ENCODE measurements at places on chromosomes 4 and X.

DNA sequence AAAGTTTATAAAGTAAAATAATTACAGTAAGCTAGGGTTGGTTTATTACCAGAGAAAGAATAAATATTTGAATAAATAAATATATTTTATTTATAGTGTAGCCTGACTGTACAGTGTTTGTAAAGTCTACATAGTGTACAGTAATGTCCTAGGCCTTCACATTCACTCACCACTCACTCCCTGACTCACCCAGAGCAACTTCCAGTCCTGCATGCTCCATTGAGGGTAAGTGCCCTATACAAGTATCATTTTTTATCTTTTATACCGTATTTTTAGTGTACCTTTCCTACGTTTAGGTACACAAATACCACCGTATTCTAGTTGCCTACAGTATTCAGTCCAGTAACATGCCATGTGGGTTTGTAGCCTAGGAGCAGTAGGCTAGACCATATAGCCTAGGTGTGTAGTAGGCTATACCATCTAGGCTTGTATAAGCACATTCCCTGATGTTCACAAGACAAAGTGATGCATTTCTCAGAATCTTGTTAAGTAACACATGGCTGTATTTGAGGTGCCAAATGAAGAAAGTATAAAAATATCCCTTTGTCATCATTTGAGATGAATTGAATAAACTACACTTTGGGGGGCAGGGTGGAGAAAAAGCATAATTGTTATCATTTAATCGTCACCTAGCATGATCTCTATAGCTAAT lies 14.7 kb upstream of the KLHL8 start:
- DNase-seq, result no peak

DNA sequence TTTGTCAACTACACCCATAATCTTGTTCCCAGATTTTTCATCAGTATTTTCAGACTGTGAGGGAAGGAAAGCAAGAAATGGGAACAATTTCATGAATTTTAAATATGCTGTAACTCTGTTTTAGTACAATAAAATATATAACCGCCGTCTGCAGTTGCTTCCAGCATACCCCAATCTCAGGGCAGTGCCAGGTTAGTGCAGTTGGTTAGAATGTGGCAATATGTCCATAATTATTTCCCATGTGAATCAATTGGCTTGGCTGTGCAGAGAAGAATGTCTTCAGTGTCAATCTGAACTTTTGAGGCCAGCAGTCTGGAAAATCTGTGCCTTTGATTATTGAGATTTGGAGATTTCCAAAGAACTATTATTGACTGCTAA lies 5.0 kb upstream of the MMAA start:
- DNase-seq, result no peak

GRCh38 chr4:40960941-40961340 lies 211.2 kb downstream of the NSUN7 start:
- no peak for DNase-seq

- no peak for DNase-seq
Observed at GRCh38 chr4:74084984-74085383, 14.0 kb downstream of the CXCL2 start.

GRCh38 chr4:154616731-154617130 lies 4.3 kb upstream of the FGG start:
- DNase-seq, result no peak

- DNase-seq, result no peak
Observed at GRCh38 chrX:129743821-129744220, 5.0 kb downstream of the XPNPEP2 start.

DNA sequence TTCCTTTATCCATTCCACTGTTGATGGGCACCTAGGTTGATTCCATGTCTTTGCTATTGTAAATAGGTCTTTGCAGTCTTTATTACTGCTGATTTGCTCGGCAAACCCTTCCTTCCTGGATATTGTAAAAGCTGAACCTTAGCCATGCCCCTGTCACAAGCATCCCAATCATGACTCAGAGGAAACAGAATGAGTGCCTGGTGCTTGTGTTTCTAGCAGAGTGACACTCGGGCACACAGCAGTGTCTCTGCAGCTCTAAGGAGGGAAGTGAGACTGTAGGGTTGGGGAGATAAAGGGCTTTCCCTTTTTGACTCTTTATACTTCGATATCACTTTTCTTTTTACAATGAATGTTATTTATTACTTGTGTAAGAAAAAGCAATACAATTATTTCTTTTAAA lies 83.3 kb downstream of the AKAP4 start:
- no peak for DNase-seq

GRCh38 chrX:24412637-24413363 lies 52.3 kb upstream of the PDK3 start:
- no peak for DNase-seq

- no peak for DNase-seq
Observed at GRCh38 chr4:40255393-40256281, 58.8 kb downstream of the RHOH start.

DNA sequence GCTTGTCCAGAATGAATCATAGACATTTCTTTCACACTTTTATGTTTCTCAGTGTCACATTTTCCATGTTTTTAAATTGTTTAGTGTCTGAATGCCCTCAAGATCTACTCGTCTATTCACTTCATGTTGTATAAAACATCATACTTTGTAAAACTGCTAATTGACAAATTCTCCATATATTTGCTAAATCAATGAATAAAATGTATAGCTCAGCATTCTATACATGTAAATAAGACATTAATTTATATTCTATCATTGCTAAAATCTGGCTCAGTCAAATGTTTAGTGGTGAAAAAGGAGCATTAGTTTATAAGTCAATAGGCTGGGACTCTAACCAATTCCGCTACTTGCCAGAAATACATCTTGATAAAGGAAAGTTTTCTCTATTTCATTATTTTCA lies 379.6 kb downstream of the NAF1 start:
- no peak for DNase-seq

- DNase-seq, result no peak
Observed at GRCh38 chr4:186170966-186171365, 20.4 kb upstream of the CYP4V2 start.

DNA sequence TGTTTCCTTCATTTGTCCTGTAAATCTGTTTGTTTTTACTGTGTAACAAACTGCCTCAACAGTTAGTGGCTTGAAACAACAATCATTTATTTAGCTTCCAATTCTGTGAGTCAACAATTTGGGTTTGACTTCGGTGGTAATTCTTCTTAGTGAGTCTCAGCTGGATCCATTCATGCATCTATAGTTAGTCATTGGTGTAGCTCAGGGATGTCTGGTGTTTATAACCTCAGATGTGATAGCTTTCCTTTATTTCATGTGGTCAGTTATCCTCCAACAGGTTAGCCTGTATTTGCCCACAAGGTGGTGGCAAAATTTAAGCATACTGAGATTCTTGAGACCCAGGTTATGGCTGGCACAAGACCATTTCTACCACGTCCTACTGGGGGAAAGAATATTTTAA lies 1267.2 kb downstream of the RAPGEF2 start:
- DNase-seq, result no peak

- DNase-seq, result no peak
Observed at GRCh38 chr4:19930742-19931141, 321.0 kb upstream of the SLIT2 start.

GRCh38 chrX:107701493-107702121 lies 73.3 kb downstream of the PRPS1 start:
- DNase-seq, result no peak

GRCh38 chr4:2789351-2789750 lies 3.5 kb upstream of the SH3BP2 start:
- DNase-seq, result no peak

GRCh38 chrX:46317163-46317562 lies 228.1 kb downstream of the ZNF674 start:
- no peak for DNase-seq

GRCh38 chr4:71130827-71131603 lies 137.6 kb downstream of the DCK start:
- no peak for DNase-seq

- no peak for DNase-seq
Observed at GRCh38 chr4:147730333-147730732, 1.6 kb upstream of the ARHGAP10 start.

DNA sequence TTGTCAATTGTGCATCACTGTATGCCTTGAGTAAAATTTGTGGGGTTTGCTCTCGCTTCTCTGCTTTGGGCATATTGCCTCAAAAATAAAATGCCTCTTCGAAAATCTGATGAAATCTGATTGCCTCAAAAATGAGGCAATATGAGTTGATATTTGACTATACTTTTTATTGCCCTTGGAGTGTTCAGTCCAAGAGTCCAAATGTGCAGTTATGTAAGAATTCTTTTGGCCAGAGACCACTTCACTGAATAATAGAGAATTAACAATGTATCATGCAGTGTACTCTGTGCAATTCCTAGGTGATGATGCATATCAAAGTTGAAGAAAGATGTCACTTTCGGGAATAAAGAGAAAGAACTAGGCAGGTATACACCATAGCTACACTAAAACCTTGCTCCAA lies 8.6 kb downstream of the MAOA start:
- DNase-seq, result no peak

- DNase-seq, result no peak
Observed at GRCh38 chr4:185013417-185014125, 4.7 kb upstream of the HELT start.

DNA sequence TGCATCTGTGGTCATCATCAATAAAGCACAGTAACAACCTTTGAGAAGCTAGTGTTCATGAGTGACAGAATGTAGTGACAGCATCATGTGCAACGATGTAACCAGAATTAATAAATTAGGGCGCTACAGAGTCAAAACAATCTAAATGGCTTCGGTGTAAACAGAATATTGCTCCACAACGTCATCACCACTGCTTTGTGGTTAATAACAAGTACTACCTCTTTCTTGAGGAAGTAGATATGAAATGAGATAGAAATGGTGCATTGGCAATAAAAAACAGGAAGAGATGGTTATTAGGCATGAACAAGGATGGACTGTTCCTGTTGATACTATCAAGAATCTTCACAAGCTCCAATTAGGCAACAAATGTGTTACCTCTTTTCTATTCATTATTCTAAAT lies 8.7 kb upstream of the PDHA2 start:
- no peak for DNase-seq

DNA sequence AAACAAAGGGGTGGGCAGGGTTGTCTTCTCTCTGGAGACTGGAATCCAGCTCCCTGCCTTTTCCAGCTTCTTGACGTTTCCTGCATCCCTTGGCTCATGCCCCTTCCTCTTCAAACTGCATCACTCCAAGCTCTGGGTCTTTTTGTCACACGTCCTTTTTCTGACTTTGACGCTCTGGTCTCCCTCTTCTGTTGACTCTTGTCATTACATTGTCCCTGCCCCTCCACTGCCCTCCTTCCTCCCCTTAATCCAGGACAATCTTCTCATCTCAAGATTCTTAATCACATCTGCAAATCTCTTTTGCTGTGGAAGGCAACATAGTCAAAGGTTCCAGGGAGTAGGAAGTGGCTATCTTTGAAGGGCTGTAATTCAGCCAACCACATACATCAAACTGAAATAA lies 178.3 kb downstream of the TMA16 start:
- no peak for DNase-seq

DNA sequence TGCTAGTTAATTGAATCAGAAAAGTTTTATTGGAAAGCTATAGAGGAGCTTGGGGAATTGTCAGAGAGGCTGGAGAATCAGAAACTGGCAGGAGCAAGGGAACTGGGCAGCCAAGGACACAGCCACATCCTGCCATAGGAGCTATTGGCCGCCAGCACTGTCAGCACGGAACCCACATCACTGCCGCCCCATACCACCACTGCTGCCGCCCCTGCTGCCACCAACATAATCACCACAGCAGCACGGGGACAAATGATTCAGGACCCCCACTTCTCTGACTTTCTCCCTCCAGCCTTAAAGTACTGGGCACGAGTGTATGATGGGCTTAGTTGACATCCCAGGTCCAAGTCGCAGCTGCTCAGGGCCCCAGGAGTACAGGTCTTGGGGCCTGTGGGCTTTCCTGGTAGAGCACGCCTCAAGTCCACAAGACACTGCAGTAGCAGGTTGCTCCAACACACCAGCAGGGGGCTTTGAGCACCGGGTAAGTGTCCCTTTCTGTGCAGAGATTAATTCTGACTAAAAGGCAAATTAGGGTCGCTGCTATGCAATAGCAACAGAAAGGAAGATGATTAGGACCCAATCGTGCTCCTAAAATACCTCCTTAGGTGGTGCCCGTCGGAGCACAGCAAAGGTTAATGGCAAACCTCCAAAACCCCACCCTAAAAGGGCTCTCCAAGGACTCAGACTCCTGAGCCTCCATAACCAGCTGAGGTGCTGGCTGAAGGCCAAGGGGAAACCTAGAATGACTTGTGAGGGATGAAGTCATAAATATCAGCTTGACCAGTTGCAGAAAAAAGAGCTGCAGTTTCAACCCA lies 6.9 kb downstream of the PJA1 start:
- no peak for DNase-seq

DNA sequence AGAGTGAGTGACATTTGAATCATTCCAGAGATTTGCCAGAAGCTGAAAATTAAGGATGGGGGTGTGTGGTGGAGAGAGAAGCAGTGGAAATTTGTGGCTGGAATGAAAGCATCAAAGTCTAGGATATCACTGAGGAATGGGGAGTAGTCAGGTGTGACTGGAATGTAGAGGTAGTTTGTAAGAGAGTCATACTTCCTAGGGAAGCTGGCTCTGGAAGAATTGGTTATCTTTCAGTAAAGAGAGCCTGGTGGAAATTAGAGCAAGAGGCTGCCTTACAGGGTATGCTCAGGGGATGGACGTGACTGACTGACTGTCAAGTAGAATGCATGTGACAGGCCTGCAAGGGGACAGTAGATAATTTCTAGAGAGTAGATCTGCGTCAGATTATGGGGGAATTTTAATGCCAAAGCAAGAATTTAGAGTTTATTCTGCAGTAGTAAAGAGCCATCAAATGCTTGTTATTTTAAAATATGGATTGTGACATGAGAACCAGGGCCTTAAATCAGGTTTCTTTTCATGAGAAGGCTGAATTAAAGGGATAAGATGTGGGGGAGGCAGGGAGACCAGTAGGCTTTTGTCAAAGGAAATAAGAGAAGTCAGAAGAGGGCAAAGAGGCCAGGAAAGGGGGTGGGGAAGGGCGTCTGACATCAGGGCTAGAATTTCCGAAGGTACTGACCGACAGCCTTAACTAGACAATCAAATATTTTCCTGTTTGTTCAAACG lies 109.9 kb downstream of the AFF1 start:
- no peak for DNase-seq

- no peak for DNase-seq
Observed at GRCh38 chr4:87937523-87937922, 38.0 kb upstream of the SPP1 start.

DNA sequence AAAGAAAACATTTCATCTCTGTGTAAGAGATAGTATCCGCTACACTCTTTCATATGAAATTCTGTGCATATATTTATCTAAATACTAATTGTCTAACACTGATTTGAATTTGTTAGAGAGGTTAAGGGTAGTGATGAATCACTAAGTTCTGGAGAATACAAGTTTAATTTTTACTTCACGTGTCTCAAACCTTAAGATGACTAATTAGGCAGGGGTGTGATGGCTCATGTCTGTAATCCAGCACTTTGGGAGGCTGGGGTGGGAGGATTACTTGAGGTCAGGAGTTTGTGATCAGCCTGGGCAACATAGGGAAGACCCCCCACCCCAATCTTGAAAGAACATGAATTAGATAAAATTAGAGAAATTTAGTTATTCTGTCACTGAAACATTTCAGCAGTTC lies 2241.9 kb downstream of the PCDH7 start:
- no peak for DNase-seq

GRCh38 chrX:15515931-15516330 lies 15.3 kb downstream of the BMX start:
- DNase-seq, result no peak
